Posterior vena cava (tissue), 2 donors: ENCODE measurements at places on chromosomes 2 and 18. TPM values are rescaled to one million over a fixed set of nuclear protein-coding genes. Genes with fewer than 3 reads are reported as not detected.

The ALK gene
- total RNA-seq = 0.37 TPM

The RGPD4 gene
- total RNA-seq = 0.37 TPM

The TACR1 gene
- total RNA-seq = 2.1 TPM

The NAT8 gene
- not detected for total RNA-seq

The FAP gene
- total RNA-seq = 54.8 TPM

The NCKAP5 gene
- total RNA-seq = 2.1 TPM

The CXCR4 gene
- total RNA-seq = 7.8 TPM

The CCDC85A gene
- 2.8 TPM for total RNA-seq

The CFAP65 gene
- total RNA-seq = not detected

The FRZB gene
- total RNA-seq = 6.9 TPM

The SLC5A7 gene
- 0.05 TPM for total RNA-seq

The SLC30A3 gene
- total RNA-seq = 0.24 TPM

The FER1L5 gene
- total RNA-seq = not detected

The RUFY4 gene
- 0.14 TPM for total RNA-seq

The RAX gene
- total RNA-seq = not detected

The SLC11A1 gene
- total RNA-seq = 28.8 TPM

The C2orf81 gene
- 2.7 TPM for total RNA-seq

The COL4A4 gene
- 3.0 TPM for total RNA-seq

The REG3G gene
- 0.52 TPM for total RNA-seq

The PLB1 gene
- 3.2 TPM for total RNA-seq

The TUBB8B gene
- total RNA-seq = not detected

The ALPP gene
- not detected for total RNA-seq

The NTSR2 gene
- not detected for total RNA-seq

The CDH7 gene
- total RNA-seq = not detected

The ATAD2B gene
- 21.8 TPM for total RNA-seq

The DGUOK gene
- total RNA-seq = 36.1 TPM

The CNTNAP5 gene
- not detected for total RNA-seq

The MC5R gene
- not detected for total RNA-seq

The RGPD3 gene
- not detected for total RNA-seq

The TNS1 gene
- 1,255 TPM for total RNA-seq

The UGT1A9 gene
- not detected for total RNA-seq

The GPBAR1 gene
- total RNA-seq = 4.2 TPM

The KCNG3 gene
- not detected for total RNA-seq

The SCN7A gene
- 3.8 TPM for total RNA-seq

The ARID5A gene
- 67.4 TPM for total RNA-seq

The TMX3 gene
- total RNA-seq = 41.8 TPM

The CTAGE1 gene
- not detected for total RNA-seq

The HOXD12 gene
- not detected for total RNA-seq

The KIF5C gene
- 0.95 TPM for total RNA-seq

The ATP6V1B1 gene
- total RNA-seq = 1.4 TPM

The SAG gene
- total RNA-seq = not detected

The PLCL1 gene
- total RNA-seq = 6.9 TPM

The MAB21L4 gene
- not detected for total RNA-seq

The UGT1A5 gene
- not detected for total RNA-seq

The TMEM37 gene
- total RNA-seq = 8.0 TPM

The C1GALT1C1L gene
- 1.3 TPM for total RNA-seq

The HRH4 gene
- not detected for total RNA-seq

The SLC8A1 gene
- total RNA-seq = 105 TPM

The PLA2R1 gene
- 13.9 TPM for total RNA-seq

The BZW1 gene
- total RNA-seq = 220 TPM

The DSC2 gene
- total RNA-seq = 2.6 TPM

The IL36RN gene
- not detected for total RNA-seq

The ZAP70 gene
- total RNA-seq = 2.8 TPM

The MEP1B gene
- not detected for total RNA-seq

The LIMS3 gene
- total RNA-seq = 4.6 TPM

The TPO gene
- total RNA-seq = 6.5 TPM

The SERPINB10 gene
- total RNA-seq = not detected

The SOWAHC gene
- 12.2 TPM for total RNA-seq

The SERPINB11 gene
- total RNA-seq = not detected
